ENCODE measurements at places on chromosomes 12 and 14.

GRCh38 chr12:89348894-89349699, 3.2 kb downstream of the DUSP6 start:
- DNase-seq: no peak

- DNase-seq: no peak
Measured at GRCh38 chr12:50234347-50234746, 49.0 kb downstream of the LIMA1 start.

GRCh38 chr12:88431246-88431645, 149.0 kb downstream of the KITLG start:
- no peak for DNase-seq

DNA sequence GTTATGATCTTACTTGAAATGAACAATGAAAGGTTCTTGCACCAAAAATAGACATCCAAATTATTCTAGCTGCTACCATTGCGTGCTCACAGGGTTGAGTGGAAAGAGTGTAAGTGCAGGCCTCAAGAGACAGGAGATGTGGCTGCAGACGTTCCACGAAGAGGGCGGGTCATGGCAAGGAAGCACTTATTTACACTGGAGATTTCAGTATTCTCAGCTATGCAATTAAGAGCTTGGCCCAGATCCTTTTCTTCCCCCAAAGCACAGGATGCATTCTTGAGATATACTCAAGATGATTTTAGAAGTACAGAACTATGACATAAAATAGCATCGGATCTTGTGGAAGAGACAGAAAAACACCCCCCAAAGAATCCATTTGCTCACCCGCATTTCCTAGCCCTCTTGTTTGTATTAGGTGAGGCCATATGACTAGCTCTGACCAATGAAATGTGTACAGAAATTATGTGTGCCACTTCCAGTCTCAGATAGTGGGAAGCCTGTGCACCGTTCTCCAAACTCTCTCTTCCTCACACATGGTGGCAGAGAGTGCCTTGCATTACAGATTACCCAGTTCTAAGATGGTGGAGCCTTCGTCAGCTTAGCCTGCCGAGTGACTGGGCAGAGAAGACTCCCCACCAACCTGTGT, 261.4 kb downstream of the TTC8 start:
- DNase-seq: no peak

DNA sequence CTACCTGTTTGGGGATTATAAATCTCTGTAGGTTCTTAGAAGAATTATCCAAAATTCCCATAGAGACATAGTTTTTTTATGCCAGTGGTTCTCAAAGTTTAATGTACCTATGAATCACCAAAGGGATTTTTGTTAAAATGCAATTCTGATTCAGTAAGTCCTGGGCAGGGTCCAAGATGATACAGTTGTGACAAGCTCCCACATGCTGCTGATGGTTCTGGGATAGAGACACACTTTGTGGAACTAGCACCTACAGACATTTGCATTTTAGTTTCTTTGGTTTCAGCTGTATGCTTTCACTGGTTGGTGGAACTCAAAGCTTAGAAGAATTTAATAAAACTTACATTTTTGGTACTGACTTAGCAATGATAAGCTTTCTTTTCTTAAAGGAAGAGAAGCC, 80.4 kb downstream of the PTCSC3 start:
- DNase-seq: no peak

Data from stimulated activated CD4-positive, alpha-beta T cell treated with anti-CD3 and anti-CD28 coated beads, Interleukin-4, amount 100 ng/mL, for 1 hour (primary cell).